ENCODE measurements at places on chromosomes 2 and 18.
A peak's percentile ranks its signal among the peaks of the same experiment; 100 is the strongest.

- DNase-seq, result no peak
These were observed 71.8 kb upstream of the SP5 start for GRCh38 chr2:170643346-170643745.

GRCh38 chr2:176260689-176261088, 8.6 kb upstream of the MTX2 start:
- DNase-seq, result no peak

DNA sequence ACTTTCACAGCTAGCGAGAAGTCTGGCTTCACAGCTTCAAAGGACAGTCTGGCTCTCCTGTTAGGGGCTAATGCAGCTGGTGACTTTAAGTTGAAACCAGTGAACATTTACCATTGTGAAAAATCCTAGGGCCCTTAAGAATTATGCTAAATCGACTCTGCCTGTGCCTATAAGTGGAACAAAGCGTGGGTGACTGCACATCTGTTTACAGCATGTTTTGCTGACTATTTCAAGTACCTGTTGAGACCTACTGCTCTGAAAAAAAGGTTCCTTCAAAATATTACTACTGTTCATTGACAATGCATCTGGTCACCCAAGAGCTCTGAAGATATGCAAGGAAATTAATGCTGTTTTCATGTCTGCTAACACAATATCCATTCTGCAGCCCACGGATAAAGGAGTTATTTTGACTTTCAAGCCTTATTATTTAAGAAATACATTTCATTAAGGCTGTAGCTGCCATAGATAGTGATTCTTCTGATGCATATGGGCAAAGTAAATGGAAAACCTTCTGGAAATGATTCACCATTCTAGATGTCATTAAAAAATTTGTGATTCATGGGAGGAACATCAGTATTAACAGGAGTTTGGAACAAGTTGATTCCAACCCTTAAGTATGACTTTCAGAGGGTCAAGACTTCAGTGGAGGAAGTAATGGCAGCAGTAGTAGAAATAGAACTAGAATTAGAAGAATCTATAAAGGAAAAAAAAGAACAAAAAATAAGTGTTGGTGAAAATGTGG, 48.9 kb downstream of the POLR1A start:
- DNase-seq, result no peak

- no peak for DNase-seq
These were observed 4.9 kb downstream of the TMEM177 start for GRCh38 chr2:119683713-119684443.

- DNase-seq, result no peak
These were observed 6.9 kb downstream of the ACYP2 start for GRCh38 chr2:54122171-54122935.

GRCh38 chr2:22999951-23000350, 385.0 kb upstream of the KLHL29 start:
- no peak for DNase-seq

DNA sequence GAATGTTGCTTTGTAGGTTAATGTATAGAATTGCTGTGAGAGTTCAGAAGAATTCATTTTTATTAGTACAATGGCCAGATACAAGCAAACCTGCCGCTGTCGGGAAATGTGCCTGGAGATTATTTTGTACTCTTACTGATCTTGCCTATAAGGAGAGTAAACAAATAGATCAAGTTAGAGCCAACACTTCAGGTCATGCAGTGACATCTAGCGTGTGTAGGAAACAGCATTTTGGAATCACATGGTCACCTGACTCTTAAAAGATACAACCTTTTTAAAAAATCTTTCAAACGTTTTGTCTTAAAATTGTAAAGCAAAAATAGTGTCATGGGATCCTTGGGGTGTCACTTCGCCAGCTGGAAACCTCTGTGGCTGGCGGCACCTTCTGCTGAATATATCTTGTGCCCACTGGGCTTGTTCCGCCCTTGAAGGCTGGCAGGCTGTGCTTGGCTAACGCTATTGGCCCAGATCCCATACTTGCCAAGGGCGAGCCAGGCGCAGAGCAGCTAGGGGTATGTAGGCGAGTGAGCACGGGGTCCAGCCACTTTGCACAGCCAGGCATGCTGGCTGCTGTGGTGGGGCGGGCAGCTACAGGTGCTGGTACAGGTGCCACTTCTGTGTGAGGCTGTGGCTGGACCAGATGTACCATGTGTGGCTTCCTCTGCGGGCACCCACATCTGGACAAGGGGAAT, 19.5 kb upstream of the RPRM start:
- no peak for DNase-seq

DNA sequence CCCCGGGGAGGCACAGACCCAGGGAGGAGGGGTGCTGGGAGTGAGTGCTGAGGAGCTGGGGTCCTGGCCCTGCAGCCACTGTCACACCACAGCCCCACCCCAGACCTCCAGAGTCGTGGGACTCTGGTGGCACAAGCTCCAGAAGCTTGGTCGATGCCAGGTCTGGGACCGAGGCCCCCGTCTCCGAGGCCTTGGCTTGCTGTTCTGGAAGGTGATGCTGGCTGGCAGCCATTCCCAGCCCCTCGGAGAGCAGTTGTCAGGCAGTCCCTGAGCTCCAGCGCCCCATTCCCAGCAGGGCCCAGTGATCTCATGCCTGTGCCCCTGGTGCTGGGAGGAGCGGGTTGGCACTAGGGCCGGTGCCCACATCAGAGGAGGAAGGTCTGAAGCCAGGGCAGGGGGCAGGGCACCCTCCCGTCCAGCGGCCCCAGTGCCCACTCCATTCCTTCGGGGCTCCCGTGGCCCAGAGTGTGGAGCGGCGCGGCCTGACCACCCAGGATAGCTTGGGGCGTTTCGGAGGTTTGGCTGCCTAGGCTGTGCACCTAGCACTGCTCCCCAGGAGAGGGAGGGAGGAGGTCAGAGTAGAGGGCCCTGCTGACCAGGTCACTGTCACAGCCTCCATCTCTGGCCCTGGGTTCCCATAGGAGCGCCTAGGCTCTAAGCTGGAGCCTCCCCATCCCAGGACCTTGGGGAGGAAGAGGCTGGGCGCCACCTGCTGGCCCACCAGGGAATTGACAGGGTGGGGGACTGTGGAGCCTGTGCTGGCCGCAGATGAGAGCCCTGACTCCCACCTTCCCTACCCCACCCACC, 16.8 kb upstream of the ALPI start:
- peak; percentile 20 for DNase-seq

DNA sequence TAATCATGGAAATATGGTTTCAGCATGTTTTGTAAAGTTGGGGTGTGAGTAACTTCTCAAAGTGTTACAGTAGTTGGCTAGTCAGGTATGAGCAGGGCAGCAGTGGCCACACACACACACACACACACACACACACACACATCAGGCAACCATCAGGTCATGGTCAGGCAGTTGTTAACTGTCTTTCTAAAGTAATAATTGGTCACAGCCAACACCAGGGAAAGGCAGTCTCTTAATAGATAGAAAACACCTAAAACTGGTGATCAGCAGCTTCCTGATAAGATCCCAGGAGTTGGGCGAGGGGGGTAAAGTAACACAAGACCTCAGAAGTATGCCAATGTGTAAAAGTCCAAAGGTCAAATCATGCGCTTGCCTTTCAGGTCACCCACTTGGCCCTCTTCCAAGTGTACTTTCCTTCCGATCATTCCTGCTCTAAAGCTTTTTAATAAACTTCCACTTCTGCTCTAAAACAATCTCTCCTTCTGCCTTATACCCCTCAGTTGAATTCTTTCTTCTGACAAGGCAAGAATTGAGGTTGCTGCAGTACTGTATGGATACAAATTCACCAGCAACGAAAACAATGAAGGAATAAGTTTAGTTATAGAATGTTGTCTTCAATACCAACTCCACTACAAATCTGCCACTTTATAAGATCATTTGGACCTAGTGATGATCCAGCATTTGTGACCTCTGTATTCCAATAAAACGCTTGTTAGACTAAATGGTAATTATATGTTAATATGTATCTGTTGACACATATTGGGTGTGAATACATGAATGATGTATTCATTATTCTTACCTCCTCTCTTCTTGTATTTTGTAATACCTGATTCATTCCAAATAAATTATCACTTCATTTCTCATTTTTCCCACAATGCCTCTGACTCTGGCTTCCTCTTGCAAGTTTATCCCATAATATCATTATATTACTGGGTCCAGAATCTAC, 254.3 kb downstream of the METTL4 start:
- DNase-seq, result no peak

GRCh38 chr2:135162786-135163185, 110.7 kb downstream of the RAB3GAP1 start:
- no peak for DNase-seq

GRCh38 chr18:32804134-32804888, 31.5 kb upstream of the KLHL14 start:
- DNase-seq, result no peak

Data from stimulated activated CD4-positive, alpha-beta T cell treated with anti-CD3 and anti-CD28 coated beads, Interleukin-1b, Interleukin-23, amount 100 ng/mL, for 1 hour (primary cell).